ENCODE measurements at places on chromosomes 2 and 18. TPM values are rescaled to one million over a fixed set of nuclear protein-coding genes. Genes with fewer than 3 reads are reported as not detected.

- no peak for DNase-seq
Measured at GRCh38 chr2:6069381-6069780, 377.2 kb downstream of the SOX11 start.

- no peak for DNase-seq
Measured at GRCh38 chr2:188518381-188518780, 226.7 kb downstream of the GULP1 start.

DNA sequence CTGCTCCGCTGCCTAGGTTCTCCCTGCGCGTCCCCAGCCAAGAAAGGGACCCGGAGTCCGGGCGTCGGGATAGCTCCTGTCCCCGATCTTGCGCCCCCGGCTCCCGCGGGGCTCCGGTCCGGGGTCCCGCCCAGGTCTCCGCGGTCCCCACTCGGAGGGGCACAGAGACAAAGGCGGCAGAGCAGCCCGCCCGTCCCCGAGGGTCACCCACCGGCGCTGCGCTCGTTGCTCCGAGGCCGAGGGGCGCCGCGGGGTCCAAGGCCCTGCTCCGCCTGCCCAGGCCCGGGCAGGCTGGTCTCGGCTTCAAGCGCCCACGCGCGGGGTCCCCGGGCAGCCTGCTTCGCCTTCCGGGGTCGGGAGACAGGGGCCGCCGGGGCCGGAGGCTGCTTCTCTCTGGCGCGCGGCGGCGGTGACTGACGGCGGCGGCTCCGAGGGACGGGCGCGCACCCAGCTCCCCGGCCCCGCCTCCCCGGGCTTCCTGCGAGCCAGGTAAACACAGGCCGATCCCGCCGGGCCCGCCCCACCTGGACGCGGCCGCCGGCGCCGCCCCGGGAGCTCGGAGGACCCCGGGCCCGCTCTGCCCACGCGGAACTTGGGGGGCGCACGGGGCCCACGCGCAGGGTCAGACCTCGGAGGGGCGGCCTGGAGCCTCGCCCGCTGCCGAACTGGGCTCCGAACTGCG is at the start of gene MBP:
TSS of gene MBP (minus strand) at position 415 of the 682 bp plus-strand sequence. CDS start 27,522 bp downstream, outside the sequence.
- DNase-seq, result no peak

- DNase-seq, result no peak
Measured at GRCh38 chr2:207231106-207231865, 65.5 kb upstream of the KLF7 start.

DNA sequence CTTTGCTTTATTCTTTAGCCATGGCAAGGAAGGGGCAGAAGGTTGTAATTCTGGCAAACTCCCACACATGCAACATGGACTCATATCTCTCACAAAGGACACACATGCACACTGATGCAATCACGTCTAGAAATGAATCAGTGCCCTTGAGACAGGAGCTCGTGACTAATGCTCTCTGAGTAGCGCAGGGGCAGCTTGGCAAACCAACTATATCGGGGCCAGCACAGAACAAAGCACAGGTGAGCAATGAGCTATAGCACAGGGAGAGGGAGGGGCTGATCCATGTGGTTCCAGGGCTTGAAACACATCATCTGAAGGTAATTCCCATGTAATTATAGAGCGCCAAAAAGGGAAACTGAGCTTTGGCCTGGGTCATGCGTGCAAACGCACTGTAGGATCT is 165.2 kb upstream of the KLF7 start:
- no peak for DNase-seq

DNA sequence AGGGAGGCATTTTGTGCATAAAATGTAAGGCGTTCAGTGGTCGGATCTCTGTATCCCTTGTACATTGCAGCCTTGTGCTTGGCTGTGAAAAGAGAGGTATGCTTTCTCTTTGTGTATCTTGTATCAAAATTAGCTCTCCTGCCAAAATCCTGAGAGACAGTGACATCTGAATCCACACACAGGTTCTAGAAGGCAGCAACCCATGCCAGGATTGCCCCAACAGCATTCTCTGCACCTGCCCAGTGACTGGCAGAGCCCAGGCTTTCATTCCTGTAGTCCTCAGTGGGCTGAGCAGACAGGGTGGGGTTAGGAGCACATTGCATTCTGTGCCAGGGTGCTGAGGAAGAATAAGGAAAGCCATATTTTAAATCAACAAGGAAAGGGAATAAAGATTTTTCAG is 740.3 kb upstream of the RAB6C start:
- DNase-seq, result no peak

- no peak for DNase-seq
Measured at GRCh38 chr2:168430431-168430830, 25.6 kb upstream of the CERS6 start.

DNA sequence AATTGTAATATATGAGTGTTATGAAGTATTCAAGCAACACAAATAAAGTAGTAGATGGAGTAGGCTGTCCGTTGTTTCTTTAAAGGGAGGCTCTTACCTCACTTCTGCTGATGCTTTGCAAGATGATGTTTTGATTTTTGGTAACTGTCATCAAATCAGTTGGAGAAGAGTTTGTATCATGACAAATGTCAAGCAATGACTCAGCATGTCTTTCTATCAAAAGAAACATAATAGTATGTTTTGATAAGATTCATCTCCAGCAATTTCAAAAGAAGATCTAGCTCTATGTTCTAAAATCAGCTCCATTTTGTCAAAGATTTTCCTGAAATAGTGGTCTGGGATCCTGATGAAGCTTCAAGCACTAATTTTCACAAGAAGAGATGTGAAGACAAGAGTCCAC is 25.6 kb downstream of the MAP3K19 start:
- DNase-seq, result no peak

GRCh38 chr18:55300421-55300935 is 287.5 kb downstream of the TCF4 start:
- no peak for DNase-seq

- no peak for DNase-seq
Measured at GRCh38 chr2:33190393-33190937, 243.7 kb downstream of the LTBP1 start.

GRCh38 chr2:862355-862687 is 88.3 kb upstream of the SNTG2 start:
- DNase-seq, result no peak

DNA sequence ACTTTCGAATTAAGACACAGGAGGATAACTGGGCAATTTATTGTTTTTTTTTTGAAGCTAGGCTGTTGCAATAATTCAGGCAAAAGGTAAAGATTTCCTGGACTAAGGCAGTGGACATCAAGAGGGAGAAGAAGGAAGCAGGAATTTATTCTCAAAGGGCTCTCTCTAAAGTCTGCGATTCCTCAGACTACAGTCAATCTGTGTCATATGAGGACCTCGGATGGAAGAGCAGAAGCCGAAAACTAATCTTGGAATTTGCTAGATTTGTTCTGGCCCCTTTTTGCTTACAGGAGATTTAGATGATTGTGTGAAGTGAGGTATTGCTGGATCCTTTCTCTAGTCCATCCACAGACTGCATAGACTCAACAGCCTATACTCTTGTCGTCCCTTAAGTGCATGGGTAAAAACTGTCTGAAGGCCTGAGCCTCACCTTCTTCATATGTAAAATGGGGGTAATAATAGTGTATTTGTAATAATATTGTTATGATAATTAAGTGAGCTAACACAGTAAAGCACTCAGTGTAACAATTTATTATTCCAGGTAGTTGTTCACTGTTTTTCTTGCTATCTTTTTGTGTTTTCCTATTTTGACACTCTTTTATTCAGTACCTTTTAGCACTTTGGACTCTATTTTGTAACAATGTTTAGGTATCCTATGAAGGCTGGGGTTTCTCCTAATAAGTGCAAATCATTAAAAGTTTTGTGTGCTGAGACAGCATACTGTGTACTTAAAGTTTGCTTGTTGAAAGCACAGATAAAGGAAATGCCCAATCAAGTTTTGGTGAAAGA is 54.2 kb upstream of the NT5C1B start:
- DNase-seq, result no peak

DNA sequence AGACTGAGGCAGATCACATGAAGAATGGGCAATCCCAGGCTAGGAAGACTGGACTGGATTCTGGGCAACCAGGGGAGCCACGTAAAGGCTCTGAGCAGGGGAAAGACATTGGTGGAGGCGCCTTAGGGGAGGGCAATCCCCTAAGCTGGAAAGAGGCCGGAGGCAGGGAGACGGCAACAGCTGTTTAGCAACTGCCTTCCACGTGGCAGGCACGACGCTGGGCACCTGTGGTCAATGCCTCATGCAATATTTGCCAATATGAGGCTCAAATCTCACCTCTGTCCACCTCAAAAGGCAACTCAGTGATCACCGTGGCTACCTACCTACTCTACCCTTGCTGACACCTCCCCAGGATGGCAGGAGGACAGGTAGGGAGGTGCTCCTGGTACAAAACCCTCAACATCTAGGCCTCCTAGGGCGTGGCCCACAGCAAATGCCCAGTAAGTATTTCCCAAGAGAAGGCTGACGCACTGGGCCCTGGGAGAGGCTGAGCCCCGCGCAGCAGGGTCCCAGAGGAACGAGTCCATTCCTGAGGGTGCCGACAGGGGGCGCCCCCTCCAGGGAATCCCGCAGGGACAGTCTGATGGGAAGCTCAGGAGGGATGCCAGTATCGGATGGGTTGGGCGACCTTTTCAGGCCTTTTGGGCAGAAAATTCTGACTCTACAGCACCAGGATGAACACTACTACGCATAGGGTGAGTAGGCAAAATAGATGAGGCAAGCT is 8.9 kb downstream of the BOLA3 start:
- no peak for DNase-seq

GRCh38 chr2:196248467-196249094 is 77.2 kb upstream of the STK17B start:
- DNase-seq, result no peak

DNA sequence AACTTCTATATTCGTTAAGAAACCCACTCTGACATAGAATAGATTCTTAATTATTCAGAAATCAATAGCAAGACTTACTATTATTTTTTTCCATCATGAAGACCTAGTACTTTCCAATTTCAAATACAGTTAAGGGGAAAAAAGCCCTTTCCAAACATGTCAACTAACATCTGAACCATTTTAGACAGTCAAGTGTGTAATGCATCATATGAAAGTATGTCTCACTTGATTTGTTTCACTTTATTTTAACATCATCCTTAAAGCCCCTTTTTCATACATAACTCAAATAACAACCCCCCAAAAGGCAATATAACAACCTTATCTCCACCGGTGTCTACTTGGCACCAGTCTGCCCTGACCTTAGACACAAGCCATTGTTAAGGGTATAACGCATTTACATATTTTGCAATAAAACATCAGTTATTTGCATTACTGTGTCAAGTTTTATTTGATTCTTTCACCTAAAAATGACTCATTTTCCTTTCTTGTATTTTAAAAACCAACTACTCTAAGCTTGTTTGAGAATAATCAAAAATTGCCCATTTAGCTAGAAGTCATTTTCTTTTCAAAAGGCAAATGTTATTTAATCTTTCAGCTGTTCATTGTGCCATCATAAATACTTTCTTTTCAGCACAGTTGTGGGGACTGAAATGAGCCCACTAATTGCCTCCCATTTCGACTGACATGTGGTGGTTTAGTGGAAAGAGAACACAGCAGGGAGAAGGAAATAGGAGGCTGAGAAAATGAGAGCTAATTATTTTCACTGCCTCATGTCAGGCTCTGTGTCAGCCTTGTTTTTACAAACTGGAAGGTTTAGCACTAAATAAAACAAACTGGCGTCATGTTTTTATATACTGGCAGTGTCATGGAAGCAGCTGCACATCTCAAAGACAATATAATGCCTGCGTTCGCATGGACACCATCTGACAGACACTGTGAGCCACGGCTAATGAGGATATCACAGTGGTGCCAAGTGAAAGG is 104.7 kb upstream of the CDCA7 start:
- DNase-seq, result no peak

DNA sequence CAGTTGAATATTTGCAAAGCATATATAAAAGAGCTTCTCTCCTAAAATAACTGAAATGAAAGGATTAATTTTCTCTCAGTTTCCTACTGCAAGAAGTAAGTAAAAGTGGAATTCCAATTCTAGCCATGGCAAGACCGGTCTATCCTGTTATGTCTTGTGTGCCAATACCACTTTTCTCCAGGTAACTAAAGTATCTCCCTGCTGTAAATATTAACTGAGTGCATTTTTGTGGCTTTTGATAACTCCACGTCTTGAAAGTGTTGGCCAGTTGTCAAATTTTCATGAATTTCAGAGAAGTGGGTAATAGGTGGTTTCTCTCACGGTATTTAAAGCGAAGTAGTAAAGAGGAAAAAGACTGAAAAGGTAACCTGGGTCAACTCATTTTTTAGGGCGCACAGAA is 225.9 kb downstream of the NEDD4L start:
- DNase-seq, result no peak

DNA sequence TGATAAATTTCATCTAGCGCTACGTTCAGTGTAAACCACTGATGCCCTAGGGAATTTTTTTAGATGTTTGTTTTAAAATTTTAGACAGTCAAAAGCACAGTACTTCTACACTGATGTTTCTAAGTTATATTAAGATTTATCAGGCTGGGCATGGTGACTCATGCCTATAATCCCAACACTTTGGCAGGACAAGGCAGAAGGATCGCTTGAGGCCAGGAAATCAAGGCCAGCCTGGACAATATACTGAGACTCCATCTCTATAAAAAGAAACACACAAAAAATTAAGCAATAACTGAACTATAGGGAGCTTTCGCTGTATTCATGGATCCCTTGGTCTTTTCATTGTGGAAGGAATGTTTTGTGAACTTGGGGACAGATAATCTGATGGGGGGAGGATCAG is 50.6 kb upstream of the MAPRE2 start:
- no peak for DNase-seq

HOXD10 gene
- 147 TPM for polyA plus RNA-seq

VSNL1 gene
- 4.3 TPM for polyA plus RNA-seq

REEP1 gene
- polyA plus RNA-seq, result 3.4 TPM

WDR35 gene
- polyA plus RNA-seq, result 28.7 TPM

LYG2 gene
- 0.43 TPM for polyA plus RNA-seq

Data from right renal pelvis (tissue), 4 donors.